Mesenteric fat pad (tissue), 1 donor: ENCODE measurements at places on chromosomes 4 and X.

DNA sequence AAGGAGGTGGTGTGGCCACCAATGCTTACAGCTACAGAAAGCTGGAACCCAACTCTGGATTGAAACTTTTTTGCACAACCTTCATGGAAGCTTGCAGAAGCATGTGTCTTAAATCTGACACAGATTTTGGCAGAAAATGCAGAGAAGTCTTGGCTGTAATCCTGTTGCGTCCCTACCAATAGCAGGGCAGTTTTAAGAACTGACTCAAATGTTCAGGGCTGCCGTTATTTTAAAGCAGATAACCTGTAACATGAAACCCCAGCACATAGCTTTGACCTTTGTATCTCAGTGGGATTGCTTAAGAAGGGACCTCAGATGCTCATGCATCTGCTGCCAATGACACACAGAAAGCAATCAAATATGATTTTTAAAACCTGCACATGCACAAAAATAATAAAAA, at the start of gene VEGFD:
VEGFD (minus strand) TSS at position 110 of the 400 bp plus-strand sequence. CDS start 467 bp downstream, outside the sequence.
- DNase-seq: no peak

GRCh38 chr4:151202851-151203455, 74.0 kb upstream of the PRSS48 start:
- DNase-seq: no peak

GRCh38 chr4:17368408-17368807, 143.5 kb downstream of the QDPR start:
- DNase-seq: no peak

GRCh38 chr4:6616087-6616995, 24.1 kb upstream of the MRFAP1 start:
- no peak for DNase-seq

DNA sequence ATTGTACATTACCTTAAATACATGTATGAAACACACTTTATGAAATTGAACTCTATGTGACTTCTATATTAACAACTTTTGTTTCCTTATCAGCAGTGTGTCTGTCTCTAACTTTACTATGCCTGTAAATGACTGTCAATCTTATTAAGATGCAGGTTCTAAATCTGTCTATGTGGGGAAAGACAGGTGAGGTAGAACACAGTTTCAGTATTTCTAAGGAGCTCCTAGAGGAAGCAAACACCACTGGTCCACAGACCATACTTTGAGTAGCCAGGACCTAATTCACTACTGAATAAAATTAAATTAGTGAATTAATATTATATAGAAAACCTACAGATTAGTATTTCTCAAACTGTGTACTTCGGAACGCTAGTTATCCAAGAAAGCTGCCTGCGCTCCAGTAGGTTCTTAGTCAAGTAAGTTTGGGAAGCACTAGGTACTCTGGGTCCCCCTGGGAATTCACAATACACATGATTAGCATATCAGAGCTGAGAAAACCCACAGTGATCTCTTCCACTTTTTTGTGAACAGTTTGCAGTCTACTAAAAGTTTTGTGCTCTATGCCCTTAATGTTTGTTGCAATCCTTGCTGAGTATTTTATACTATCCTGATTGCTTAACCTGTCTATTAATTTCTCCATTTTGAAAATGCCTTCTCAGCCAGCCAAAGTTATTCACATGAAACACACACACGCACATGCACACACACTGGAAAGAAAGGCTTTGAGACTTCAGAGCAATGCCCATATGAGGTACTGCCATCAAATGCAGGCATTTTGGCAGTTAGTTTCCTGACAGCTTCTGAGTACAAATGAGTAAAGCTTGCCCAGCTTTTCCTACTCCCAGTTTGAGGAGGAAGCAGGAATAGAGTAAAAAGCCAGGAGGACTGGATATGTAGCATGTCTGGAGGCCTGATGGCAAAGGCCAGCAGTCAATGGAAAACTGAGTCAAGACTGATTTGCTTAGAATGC, 133.6 kb upstream of the CPEB2 start:
- DNase-seq: no peak

GRCh38 chrX:44303119-44303518, 40.4 kb downstream of the EFHC2 start:
- DNase-seq: no peak

DNA sequence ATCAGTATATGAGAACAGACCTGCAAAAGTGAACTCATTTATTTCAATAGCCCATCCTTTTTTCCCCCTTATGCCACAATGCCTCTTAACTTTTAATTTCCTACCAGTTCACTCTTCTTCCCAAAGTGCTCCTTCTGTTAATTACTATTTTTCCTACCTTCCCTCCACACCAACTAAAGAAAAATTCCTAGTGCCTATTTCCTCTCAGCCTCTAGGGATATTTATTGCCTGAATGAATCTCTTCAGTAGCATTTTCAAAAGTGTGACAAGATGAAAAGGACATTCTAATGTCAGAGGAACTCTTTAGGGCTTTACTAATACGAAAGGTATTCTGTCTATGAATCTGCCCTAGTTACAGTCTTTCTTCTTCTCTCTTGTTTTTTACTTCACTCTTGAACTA, 181.1 kb upstream of the SPRY1 start:
- DNase-seq: no peak

DNA sequence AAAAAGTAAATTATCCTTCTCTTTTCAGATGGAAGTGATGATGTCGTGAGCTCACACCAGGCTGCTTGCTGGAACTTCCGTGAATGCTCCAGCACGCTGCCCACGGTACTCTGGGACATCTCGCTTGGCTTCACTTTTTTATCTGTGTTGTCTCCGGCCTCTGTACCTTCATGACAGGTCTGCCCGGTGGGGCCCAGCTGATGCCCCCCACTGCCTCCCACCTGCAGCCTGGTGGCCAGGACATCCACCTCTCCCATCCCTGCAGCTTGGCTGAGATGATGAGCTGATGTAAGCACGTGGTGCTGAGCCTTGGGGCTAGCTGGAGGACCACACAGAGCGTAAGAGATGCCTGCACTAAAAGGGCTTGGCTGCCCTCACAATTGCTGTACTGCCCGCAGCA, 59.0 kb upstream of the HELT start:
- no peak for DNase-seq
